Mesothelial cell of epicardium (in vitro differentiated cells): ENCODE measurements at places on chromosomes 4 and X.

DNA sequence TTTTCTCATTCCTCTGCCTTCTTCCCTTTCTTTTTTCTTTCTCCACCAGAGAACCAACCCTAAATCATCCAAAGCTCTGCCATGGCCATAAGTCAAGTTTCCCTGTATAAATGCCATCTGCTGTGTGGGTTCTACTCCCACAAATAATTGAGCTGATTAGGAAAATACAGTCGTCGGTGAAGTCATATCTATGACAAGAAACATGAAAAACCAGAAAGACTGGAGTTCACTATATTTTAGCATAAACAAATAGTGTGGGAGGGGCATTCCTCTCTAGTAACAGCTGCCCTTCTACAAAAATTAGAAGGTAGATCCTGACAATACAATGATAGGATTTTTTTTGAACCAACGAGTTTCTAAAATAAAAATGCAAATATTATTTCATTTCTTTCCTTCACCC is 48.8 kb downstream of the SPOCK3 start:
- no peak for DNase-seq

GRCh38 chr4:53586121-53586816 is 5.0 kb downstream of the LNX1 start:
- DNase-seq = no peak

DNA sequence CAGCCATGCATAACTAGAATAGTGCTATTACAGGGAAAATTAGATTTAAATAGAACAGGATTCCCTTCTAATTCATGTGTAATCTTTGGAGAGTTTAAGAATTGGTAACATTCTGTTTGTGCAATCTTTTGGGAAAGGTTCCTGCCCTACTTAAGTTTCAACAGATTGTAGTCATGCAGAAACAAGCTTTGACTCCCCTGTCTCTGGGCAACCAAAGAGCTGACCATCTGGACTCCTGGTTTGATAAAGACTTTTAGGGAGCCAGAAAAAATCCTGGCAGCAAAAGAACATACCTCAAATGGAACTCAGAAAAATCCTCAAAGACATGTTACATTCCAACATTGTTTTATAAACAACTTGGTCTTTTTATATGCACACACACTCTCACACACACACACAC is 191.1 kb upstream of the NEIL3 start:
- DNase-seq = no peak

DNA sequence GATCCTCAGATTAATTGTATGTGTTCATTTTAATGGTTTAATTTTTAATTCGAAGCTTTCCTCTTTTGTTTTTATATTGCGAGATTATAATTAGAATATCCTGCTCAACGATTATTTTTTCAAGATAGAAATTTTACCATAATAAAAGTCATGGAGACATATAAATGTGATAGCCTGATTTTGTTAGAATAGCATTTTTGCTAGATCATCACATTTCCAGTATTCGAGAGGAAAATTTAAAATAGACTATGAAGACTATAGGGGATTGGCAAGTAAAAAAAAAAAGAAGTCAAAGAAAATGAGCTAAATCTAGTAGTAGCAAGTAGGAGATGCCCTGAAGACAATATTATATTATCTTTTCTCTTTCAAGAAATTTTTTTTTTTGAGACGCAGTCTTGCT is 60.6 kb downstream of the TENM3 start:
- DNase-seq = no peak

DNA sequence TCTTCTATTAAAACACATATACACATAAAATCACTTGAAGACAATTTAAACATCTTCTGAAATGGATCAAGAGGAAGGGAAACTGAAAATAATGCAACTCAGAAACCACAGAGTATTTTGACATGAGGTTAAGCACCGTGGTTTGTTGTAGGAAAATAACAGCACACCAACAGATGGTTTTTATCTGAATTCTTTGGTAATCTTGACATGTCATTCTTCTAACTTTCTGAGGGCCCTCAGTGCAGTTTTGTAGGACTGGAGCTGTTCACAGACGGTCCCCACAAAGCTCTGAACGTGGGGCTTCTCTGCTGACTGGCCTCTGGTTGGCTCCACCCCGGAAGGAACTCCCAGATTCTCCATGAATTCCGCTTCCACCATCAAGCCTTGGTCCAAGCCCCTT is 16.0 kb upstream of the TLR8 start:
- no peak for DNase-seq

DNA sequence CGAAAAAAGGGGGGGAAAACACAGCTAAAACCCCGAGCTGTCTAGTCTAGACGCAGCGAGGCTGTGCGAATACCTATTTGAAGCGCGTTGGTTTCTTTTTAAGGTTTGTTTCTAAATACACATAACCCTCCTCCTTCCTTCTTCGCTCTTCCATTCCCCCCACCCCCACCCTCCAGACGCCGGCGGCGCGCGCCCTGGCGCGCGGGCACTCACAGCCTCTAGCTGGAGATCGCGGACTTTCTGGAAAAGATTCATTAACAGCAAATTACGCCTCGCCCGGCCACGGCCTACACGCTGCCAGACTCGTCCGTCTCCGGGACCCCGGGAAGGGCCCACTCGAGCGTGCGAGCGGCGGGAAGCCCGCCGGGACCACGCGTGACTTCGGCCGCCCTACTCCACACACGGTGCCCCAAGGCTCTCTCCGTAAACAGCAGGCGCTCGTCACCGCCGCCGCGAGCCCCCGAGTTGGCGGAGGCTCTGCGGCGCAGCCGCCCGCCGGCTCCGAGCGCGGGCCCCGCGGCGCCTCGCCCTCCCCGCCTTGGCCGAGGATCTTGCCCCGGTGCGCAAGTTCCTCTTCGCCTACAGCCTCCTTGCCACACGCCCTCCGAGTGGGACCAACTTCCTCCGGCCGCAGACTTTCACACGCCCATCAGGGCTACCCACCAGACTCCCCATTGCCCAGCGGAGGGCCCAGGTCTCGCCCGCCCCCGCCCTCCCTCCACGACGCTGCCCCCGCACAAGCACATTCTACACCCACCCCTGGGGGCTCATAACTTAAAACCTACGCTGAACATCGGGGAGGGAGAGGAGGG is 2.0 kb downstream of the BCOR start:
- no peak for DNase-seq

- no peak for DNase-seq
Observed at GRCh38 chr4:154205471-154205870, 286.1 kb downstream of the DCHS2 start.

DNA sequence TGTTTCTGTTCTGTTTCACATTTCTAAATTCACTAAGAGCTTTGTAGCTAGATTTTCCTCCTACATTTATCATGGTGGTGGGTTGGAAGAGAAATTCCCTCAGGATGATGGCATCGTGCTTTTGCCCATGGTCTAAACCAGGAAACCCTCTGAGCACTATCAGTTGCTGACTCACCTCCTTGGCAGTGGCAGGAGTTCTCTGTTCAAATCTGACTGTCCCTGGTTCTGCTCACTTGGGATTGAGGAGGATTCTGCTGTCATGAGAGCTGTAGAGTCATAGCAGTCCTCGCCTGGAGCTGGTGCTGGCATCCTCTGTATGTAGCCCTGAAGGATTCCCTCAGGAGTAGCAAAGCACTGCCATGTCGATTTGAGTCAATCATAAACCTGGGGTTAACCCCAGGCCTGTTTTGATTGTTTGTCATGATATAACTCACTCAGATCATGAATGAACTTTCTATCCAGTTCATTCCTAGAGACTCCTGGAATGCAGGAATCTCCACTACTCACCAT is 9.4 kb downstream of the TEX13A start:
- no peak for DNase-seq

GRCh38 chr4:6938647-6939271 is 29.1 kb downstream of the TBC1D14 start:
- DNase-seq = no peak

GRCh38 chrX:1385253-1386223 is 6.4 kb downstream of the SLC25A6 start:
- DNase-seq = peak; percentile 31

- DNase-seq = no peak
Observed at GRCh38 chr4:153661215-153661822, 22.8 kb upstream of the TLR2 start.

- no peak for DNase-seq
Observed at GRCh38 chr4:76095568-76095967, 21.1 kb downstream of the ART3 start.

GRCh38 chr4:109751852-109752251 is 22.0 kb upstream of the PLA2G12A start:
- DNase-seq = no peak

DNA sequence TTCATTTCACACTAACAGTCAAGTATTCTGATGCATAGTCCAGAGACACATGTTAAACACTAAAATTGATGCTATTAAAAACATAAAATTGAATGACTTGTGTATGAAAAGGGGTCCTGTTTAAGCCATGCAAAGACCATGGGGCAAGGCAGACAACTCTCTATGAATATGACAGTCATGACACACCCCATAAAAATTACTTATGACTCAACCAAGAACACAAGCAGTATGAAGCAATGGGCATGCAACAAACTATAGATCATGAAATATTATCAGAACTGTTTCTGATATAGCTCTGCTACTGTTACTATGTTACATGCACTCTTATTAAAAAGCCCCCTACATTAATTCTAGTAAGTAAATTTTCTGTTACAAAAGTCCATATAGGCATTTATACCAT is 57.5 kb upstream of the ZCCHC13 start:
- DNase-seq = no peak

- no peak for DNase-seq
Observed at GRCh38 chr4:99845708-99846469, 29.3 kb downstream of the DAPP1 start.

DNA sequence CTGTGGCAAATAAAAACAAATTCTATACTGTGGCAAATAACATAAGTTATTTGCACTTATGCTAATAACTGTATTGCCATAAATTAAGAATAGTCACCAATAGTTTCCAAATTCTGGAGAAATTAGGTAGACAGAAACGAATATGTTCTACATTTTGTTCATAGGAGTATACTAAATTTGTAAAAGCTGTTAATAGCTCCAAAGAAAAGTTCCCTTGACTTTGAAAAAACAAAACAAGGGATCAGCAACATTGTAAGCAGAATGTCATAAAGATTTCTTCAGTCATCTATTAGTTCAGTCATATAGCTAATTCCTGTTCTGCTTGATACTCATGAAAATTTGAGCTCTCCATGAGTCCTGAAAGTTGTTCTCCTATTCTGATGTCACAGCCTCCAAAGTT is 1472.8 kb downstream of the C4orf33 start:
- DNase-seq = no peak

DNA sequence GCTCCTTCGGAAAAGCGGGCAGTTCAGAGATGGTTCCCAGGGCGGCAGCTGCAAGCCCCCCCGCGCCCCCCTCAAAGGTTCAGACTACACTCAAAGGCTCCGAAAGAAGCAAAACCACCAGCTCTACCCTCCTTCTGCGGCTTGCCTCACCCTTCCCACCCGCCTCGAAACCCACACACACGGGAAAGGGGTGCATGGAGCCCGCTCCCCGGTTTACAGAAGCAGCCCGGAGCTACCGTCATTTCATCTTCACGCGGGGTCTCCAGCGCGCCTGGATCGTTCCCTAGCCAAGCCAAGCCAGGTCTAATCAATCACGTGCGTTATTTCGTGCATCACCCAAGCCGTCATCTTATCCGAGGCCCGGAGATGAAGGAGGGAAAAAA is 1.2 kb downstream of the NLGN4X start:
- DNase-seq = no peak

DNA sequence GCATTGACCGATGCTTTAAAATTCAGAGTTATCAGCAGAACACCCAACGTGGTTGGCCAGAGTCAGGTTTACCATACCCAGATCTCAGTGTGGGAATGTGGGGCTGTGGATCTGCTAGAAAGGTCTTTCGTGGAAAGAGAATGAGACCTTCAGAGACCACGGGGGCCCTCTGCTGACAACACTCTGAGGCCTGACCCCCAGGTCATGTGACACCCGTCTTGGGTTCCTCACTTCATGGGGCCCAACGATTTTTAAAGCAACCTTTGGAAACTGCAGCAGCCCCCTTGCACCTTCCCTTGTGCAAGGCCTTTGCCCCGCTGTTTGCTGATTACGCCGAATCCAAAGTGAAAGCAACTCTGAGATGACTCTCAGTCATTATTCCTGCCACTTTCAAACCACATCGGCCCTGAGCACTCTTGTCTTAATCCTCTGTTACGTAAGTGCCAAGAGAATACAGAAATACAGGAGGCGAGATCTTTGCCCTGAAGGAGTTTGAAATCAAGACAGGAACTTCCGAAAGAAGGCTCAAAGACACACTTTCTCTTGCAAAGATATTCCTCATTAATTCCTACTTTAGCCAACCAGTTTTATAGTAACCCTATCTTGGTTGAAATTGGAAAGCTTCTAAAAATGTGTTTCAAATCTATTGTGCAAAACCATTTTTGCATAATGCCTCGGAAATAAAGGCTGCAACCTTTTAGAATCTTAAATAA is 88.3 kb downstream of the EVC2 start:
- DNase-seq = no peak

DNA sequence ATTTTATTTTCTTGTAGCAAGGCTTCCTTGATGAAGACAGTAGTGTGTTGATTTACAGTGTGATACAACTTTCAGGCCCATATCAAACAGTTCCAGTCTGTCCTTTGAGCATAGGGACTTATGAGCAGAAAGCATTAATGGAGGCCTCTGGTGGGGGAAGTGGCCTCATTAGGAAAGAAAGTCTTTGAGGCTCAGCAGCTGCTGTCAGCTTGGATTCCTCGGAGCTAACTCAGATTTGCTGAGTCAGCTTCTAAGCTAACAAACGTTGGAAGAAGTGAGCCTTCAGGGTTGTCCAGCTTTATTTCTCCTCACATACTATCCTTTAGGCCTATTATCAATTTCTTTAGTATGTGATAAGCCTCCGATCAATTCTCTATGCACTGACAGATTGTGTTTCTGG is 15.8 kb upstream of the SFRP2 start:
- DNase-seq = no peak

DNA sequence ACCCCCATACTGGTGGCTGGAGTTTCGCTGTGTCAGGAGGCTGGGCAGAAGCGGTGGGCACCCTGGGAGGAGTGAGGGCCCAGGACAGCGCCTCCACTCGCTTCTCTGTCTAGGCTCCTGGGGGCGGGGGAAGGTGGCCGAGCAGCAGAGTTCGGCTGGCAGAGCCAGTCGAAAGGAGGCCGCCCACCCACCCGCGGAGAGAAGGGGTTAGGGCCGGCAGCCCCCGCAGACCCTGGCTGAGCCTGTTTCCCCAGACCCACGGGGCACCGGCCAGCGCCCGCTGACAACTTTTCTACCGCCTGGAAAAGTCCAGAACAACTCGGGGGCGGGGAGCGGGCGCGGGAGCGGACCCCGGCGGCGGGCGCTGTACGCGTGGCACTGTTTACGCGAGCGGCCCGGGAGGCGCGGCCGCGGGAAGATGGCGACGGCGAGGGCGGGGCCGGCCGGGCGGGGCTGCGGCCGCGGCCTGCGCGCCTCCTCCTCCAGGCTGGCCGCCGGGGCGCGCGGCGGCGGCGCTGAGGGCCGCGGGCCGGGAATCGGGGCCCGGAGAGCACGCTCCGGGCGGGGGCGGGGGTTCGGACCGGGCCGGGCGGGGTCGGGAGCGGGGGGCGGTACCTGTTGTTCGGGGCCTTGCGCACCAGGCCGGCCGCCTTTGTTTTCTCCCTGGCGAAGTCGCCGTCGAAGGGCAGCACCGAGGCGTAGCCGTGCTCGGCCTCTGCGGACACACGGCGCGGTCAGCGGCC is 628 bp downstream of the MXD4 start:
- peak; percentile 29 for DNase-seq
